Uterus (tissue), 4 donors: ENCODE measurements at places on chromosomes 2 and 18. TPM values are rescaled to one million over a fixed set of nuclear protein-coding genes. Genes with fewer than 3 reads are reported as not detected.

GRCh38 chr2:12555012-12555645 lies 161.6 kb upstream of the TRIB2 start:
- no peak for DNase-seq

- no peak for DNase-seq
Measured at GRCh38 chr18:70310560-70311320, 21.9 kb downstream of the SOCS6 start.

GRCh38 chr18:10872304-10872703 lies 277.1 kb downstream of the PIEZO2 start:
- no peak for DNase-seq

DNA sequence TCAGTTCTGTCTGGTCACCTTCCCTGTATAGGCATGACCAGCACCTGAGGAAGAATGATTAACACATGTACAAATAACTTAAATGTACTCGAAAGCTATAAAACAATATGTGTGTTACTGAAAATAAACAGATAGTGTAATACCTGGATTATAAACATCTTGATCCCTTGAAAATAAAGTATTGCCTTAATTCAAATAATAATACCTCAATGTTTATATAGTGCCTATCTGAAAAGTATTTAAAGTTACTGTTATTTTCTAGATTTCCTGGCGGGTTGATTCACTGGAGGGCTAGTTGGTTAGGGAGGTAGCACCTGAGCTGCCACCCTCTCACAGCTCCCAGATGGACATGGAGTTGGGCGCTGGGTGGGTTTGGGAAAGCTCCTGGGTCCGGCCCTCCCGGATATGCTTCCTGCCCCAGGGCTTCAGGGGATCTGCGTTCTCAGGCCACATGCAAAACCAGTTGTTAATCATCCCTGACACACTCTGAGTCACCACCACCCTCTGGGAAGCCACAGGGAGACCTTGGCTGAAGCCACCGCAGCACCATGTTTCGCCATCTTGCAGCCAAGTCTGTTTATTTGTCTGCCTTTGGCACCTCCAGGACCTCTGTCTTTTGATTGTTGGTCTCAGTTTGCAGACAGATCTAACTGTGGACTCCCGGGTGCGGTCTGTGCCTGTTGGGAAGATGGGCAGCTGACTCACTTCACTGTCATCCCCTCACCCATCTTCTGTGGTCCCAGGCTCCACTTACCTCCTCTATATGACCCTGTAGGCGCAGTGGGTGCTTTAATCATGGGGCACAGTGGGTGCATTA lies 35.3 kb downstream of the RAB31 start:
- DNase-seq: no peak

GRCh38 chr2:228602288-228602687 lies 420.8 kb upstream of the SPHKAP start:
- no peak for DNase-seq

DNA sequence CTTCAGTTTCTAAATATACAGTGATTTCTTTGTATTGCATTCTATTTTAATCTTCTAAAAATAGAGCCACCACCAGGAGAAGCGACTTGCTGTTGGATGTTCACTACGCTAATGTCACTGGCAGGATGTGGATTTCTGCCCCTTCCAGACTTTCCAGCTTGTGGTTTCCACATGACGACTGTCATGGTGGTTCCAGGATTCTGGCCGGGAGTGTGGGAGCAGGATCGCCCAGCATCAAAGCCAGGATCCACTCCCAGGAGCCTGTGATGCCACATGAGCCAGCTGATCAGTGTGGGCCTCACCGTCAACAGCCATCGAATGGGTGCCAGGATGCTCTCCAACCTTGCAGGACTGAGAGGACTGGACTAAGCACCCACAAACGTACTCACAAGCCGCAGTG lies 148.8 kb downstream of the HDAC4 start:
- no peak for DNase-seq

DNA sequence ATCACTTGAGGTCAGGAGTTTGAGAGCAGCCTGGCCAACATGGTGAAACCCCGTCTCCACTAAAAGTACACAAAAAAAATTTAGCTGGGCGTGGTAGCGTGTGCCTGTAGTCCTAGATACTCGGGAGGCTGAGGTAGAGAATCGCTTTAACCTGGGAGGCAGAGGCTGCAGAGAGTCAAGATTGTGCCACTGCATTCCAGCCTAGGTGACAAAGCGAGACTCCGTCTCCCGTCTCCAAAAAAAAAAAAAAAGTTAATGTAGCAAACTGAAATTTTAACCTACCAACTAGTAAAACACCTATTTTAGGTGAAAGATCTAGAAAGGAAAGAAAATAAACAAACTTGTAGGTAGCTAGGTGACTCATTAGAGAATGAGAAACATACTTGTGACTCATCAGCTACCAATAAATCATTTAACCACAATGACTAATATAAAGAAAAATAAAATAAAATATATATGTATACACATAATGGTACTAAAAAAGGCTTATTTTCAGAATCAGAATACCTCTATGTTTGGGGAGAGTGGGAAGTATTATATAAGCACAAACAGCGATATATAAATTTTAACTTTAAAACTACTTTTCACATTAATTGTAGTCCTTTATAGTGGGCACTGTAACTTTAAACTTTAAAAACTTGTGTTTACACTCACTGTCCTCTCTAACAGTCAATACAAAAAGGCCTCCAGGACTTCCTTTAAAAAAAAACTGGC lies 36.6 kb downstream of the DARS1 start:
- no peak for DNase-seq

DNA sequence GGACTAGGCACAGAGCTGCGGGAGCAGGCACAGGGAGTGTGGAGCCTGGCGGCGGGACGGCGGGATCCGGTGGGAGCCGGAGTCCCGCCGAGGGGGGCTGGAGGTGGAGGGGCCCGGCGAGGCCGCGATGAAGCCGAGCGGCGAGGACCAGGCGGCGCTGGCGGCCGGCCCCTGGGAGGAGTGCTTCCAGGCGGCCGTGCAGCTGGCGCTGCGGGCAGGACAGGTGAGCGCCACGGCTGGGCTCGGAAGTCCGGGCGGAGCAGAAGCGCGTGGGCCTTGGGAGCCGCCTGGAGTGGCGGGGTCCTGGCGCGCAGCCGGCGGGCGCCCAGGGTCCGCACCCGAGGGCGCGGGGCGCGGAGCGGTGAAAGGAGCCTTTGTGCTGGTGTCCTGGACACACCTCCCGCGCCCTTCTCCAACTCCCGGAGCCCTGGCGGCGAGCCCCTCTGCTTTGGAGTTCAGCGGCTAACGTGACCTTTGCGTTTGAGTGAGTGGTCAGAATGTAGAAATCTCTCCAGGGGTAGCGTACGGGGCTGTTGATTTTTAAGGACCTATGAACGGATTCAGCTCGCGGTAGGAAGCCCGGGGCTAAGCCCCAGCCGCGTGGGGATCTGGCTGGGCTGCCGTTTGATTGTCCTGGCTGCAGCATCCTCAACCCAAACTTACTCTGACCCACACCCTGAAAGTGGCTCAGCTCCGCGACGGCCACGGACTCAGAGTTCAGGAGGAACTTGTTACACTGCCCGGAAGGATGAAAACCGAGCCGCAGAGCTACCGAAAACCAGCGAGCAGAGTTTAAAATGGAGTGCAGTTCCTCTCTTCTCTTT lies 448 bp downstream of the IMPA2 start:
- peak; percentile 42 for DNase-seq

DNA sequence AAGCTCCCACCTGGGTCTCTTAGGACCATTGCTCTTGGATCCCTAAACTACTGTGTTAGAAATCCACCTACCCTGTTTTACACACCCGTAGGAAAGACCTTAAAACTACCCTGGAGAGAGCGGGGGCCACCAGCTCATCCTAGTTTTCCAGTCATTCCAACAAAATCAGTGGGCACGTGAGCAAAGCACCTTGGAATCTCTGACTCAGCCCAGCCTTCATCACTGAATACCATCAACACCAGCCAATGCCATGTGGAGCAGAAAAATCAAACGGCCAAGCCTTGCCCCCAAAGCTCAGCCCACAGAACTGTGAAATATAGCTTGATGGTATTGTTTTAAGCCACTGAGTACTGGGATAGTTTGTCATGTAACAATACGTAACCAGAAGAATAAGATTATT lies 449.7 kb upstream of the CHAC2 start:
- no peak for DNase-seq

GRCh38 chr2:223925106-223925505 lies 20.0 kb downstream of the WDFY1 start:
- DNase-seq: no peak

DNA sequence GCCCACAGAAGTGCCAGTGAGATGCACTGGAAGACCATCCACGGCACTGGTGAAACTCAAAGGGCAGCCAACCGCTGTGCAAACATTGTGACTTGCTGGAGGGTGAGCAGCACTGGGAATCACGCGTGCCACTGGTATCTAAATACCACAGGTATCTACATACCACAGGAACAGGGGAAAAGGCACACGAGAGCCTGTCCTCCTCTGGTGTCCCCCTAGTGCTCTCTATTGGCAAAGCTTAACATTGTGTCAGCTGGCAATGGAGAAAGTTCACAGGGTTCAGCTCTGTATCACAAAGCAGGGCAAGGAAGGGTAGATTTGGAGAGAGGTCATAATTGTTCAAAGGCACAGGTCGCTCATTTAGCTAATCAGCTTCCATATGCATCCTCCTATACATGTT lies 12.6 kb upstream of the SEC11C start:
- no peak for DNase-seq

DNA sequence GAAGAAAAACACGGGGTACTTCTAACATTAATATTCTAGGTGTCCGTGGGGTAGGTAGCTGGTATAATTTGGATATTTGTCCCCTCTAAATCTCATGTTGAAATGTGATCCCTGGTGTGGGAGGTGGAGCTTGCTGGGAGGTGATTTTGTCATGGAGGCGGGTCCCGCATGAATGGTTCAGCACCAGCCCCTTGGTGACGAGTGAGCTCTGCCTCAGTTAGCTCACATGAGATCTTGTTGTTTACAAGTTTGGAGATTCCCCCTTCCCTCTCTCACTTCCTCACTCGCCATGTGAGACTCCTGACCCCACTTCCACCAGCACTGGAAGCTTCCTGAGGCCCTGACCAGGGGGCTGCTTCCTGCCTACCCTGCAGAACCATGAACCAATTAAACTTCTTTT lies 35.4 kb upstream of the DNER start:
- no peak for DNase-seq

- peak; percentile 35 for DNase-seq
Measured at GRCh38 chr2:200795028-200795440, 16.7 kb upstream of the BZW1 start.

DNA sequence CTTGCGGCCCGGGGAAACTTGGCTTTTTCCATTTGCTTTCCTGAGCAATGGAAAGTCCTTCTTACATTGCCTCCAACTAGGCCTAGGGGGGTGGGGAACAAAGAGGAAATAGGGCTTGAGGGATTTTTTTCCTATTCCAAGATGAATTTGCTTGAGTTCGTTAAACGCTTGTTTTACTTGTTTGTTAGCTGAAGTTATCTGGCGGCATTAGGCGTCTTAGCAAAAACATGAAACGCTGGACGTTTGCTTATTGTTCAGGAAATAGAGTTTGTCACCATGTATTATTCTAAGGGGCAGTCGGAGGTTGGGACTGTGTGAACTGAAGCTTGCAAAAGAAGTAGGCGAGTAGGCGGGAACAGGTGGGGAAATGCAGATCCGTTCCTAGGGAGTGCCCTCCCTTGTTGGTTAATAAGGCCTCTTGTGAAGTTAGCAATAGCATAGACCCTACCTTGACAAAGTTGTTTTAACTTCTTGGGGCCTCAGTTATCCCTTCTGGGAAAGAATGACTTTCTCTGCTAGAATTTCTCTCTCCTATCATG lies 1.9 kb downstream of the CABLES1 start:
- no peak for DNase-seq

GRCh38 chr18:21105936-21106335 lies 5.7 kb downstream of the ROCK1 start:
- no peak for DNase-seq

- no peak for DNase-seq
Measured at GRCh38 chr2:196242131-196242620, 70.8 kb upstream of the STK17B start.

DNA sequence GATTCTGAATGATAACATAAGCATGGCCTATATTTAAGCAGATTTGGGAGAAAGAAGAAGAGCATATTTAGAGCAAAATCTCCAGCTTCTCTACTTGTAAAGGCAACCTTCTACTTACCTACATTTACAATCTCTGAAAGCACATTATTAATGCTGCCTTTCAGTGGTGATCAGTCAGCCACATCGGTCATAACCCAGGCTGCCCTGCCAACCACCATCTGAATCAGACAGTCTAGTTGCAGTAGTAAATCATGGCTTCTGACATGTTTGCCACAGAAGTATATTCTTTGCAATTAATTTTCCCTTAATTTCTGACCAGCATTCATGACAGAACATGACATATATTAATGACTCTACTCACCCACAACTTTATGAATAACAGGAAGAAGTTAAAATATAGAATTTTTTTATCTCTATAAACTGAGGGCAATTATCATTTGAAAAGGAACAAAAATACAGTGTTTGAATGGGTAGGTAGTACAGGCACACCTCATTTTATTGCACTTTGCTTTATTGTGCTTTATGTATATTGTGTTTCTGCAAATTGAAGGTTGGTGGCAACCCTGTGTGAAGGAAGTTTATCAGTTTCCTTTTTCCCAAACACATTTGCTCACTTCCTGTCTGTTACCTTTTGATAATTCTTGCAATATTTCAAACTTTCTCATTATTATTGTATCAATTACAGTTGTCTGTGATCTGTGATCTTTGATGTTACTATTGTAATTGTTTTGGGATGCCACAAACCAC lies 531.6 kb upstream of the CHAC2 start:
- DNase-seq: no peak

The FTCDNL1 gene
- 5.8 TPM for total RNA-seq

The NLRC4 gene
- 0.88 TPM for total RNA-seq

The SPC25 gene
- 0.43 TPM for total RNA-seq

The NEMP2 gene
- total RNA-seq: 2.0 TPM

The POLE4 gene
- 34.1 TPM for total RNA-seq

The RAB17 gene
- total RNA-seq: 4.4 TPM

The TBR1 gene
- total RNA-seq: not detected

The IAH1 gene
- 59.1 TPM for total RNA-seq

The EGR4 gene
- total RNA-seq: not detected

The XPO1 gene
- 444 TPM for total RNA-seq

The AP1S3 gene
- not detected for total RNA-seq

The AKAIN1 gene
- total RNA-seq: not detected

The CDKL4 gene
- not detected for total RNA-seq

The TANC1 gene
- 57.2 TPM for total RNA-seq
